ENCODE measurements at places on chromosomes 5 and 9.

GRCh38 chr5:138354926-138355378, 2.5 kb downstream of the KDM3B start:
- DNase-seq: peak; percentile 94

DNA sequence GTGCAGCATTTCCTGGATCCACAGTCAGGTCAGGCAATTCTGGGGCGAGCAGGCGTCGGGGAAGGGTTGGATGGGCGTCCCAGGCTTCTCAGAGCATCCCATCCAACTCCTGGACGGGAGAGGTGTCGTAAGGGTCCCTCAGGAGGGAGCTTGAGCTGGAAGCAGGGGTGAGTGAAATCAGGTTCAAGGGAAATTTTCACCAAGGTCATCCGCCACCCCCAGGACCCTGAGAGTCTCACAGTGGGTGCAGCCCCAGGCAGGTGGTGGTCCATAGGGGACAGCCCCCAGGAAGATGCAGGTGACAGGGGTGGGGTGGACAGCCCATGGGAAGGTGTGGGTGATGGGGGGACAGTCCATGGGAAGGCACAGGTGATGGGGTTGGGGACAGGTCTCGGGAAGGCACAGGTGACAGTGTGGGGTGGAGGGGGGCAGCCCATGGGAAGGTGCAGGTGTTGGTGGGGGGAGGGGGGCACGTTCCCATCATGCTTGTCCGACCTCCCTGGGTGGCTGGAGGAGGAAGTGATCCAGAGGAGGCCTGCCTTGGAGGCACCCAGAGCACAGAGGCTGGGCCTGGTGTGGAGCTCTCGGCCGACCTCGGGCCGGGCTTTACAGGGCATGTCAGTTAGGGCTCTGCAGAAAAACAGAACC, 48.9 kb downstream of the AHRR start:
- no peak for DNase-seq

- DNase-seq: no peak
Observed at GRCh38 chr9:26637101-26637500, 255.5 kb downstream of the CAAP1 start.

- no peak for DNase-seq
Observed at GRCh38 chr5:180874804-180875582, 13.9 kb upstream of the ZFP62 start.

GRCh38 chr9:79382458-79382857, 189.3 kb upstream of the TLE4 start:
- no peak for DNase-seq

DNA sequence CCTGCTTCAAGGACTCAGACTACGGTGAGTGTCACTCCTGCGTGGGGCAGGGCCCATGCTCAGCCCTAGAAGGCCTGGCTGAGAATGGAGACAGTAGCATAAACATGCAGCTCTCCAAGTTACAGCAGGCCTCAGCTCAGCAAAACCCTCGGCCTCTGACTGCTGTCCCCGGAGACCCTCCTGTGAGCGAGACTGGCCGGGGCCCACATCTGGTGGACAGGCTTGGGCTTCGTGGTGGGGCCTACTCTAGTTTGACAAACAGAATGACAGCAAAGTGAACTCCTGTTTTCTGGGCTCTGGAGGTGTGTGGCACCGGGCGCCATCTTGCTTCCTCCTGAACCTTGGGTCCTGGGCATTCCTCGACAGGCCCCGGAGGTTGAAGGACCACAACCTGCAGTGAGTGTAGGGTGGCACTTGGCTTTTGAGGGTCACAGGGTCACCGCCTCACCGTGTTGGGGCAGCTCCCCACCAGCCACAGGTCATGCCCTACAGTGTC, 97.5 kb downstream of the PHF2 start:
- no peak for DNase-seq

GRCh38 chr5:157204765-157205164, 24.1 kb downstream of the ITK start:
- DNase-seq: no peak

DNA sequence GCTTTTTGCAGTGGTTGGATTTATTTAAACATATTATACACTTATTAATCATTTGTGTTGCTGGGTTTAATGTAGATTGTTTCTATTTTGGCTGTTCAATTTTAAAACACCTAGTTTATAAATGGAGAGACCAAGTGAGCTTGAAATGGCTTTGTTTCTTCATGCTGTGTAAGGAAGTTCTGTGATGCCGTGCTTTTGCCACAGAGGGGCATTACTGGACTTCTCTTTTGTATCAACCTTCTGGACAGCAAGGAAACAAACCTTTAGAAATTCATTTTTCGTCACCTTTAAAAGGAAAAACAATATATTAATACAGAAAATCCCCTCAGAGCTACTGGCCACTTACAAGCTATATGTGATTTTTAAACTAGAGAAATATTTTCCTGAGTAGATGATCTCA, 81.9 kb downstream of the DMRTA1 start:
- DNase-seq: peak; percentile 41

- peak; percentile 75 for DNase-seq
Observed at GRCh38 chr9:5838884-5839571, 6.1 kb upstream of the ERMP1 start.
